GM13976 (cell line): ENCODE measurements at places on chromosomes 4 and X.
A peak's percentile ranks its signal among the peaks of the same experiment; 100 is the strongest.

DNA sequence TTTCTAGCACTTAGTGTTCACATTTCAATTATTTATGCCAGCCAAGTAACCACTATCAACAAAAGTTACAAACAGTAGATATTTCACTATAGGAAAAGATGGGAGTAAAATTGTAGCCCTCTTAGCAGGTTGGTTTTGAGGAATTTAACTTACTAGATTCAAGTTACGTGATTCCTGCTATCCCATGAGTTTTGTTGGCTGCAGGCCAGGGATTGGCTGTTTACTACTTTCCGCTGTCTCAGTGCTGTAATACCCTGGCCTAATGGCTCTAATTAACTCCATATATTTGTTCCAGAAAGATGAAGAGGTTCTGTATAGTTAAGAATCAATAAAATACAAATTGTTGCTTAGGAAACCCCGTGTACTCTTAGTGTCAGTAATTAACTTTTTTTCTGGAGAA is 55.5 kb upstream of the MAGED1 start:
- DNase-seq = no peak

- DNase-seq = no peak
These were observed 263.1 kb downstream of the PTTG2 start for GRCh38 chr4:38223306-38223705.

DNA sequence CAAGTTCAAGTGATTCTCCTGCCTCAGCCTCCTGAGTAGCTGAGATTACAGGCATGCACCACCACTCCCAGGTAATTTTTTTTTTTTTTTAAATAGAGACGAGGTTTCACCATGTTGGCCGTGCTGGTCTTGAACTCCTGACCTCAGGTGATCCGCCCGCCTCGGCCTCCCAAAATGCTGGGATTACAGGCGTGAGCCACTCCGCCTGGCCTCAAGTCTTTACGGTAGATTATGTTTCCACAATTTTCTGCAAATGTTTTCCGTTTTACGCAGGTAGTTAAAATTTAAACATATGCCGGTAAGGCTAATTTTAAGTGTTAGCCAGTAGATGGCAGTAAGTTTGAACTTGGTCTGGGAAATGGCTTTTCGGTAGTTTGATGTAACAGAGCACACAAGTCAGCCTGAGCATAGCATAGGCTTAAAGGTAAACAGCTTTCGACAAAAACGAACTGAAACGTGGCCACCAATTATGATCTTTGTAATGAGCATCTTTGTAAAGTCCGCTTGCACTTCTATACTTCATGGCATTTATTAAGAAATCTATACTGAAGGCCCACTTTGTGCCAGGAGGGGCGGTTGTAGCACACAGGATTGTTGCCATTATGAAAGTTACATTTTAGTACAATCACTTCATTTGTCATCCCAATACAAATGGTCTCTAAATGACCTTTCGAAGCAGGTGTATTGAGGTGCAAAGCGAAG is 31.1 kb downstream of the CCKAR start:
- DNase-seq = peak; percentile 66

- DNase-seq = no peak
These were observed 105.2 kb upstream of the GATB start for GRCh38 chr4:151865744-151866591.

DNA sequence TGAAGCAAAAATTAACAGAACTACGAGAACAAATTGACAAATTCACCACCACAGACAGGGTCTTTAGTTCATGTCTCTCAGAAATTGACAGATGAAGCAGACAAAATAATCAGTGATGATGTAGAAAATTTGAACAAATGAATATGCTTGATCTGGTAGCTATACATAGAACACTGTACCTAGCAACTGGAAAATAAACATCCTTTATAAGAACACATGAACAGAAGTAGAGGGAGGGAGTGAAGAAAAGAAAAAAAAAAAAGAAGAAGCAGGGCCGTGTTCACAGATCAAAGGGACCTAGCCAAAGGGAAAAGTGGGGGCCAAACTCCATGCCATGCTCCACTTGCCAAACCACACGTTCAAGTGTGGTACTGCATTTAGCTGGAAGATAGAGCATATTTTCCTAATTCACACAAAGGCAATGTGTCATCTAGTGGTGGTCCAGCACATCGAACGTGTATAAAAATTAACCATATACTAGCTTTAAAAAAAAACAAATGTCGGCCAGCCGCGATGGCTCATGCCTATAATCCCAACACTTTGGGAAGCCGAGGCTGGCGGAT is 5.6 kb upstream of the THOC2 start:
- no peak for DNase-seq

GRCh38 chrX:63784902-63785707 is at the start of gene ARHGEF9:
TSS of gene ARHGEF9 (minus strand) at chrX:63785214. CDS start at chrX:63785145, 69 bp downstream.
- peak; percentile 26 for DNase-seq

- DNase-seq = no peak
These were observed 71.1 kb upstream of the ZCCHC13 start for GRCh38 chrX:74232859-74233258.

- DNase-seq = no peak
These were observed 4.0 kb upstream of the ZFX start for GRCh38 chrX:24145303-24146186.

DNA sequence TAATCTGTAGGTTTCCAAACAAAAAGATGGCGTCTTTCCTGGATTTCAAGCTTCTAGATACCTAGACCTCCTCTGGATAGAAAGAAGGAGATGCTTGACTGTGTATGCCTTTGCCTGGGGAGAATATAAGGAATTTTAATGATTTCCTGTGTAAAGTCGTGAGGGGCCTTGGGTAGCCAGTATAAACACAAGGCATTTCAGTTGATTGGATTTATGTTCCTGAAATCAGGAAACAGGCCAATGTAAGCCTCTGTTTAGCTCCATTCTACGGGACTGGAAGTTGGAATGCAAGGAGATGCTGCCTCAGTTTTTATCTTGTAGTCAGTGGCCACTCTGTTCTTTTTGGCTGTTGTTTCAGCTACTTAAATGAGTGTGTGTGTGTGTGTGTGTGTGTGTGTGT is 137.2 kb downstream of the GUCY2F start:
- no peak for DNase-seq

DNA sequence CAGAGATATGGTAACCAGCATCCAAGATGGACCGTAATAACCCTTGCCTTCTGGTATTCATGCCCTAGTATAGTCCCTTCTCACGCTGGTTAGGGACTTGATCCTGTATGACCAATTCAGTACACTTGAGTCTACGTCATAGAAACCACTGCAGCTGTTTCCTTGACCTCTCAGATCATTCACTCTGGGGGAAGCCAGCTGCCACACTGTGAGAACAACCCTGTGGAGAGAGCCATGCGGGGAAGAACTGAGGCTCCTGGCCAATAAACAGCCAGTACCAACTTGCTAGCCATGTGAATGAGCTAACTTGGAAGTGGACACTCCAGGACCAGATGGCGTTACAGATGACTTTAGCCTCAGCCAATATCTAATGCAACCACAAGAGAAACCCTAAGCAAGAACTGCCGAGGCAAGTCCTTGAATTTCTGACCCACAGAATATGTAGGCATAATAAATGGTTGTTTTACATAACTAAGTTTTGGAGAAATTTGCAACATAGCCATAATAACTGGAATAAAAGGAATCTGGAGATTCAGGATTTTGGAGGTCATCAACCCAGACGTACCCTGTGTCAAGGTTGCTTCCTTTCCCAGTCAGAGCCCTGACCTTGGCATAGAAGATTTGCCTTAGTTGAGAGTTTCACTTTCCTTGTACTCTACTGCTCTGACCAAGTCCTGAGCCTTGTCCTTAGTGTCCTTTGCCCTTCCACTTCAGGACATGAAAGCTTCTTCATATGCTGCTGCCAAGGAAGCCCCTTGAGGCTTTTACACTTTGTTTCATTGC is 87.3 kb upstream of the ZNF81 start:
- peak; percentile 16 for DNase-seq

GRCh38 chr4:19300213-19300612 is 951.5 kb upstream of the SLIT2 start:
- DNase-seq = no peak

DNA sequence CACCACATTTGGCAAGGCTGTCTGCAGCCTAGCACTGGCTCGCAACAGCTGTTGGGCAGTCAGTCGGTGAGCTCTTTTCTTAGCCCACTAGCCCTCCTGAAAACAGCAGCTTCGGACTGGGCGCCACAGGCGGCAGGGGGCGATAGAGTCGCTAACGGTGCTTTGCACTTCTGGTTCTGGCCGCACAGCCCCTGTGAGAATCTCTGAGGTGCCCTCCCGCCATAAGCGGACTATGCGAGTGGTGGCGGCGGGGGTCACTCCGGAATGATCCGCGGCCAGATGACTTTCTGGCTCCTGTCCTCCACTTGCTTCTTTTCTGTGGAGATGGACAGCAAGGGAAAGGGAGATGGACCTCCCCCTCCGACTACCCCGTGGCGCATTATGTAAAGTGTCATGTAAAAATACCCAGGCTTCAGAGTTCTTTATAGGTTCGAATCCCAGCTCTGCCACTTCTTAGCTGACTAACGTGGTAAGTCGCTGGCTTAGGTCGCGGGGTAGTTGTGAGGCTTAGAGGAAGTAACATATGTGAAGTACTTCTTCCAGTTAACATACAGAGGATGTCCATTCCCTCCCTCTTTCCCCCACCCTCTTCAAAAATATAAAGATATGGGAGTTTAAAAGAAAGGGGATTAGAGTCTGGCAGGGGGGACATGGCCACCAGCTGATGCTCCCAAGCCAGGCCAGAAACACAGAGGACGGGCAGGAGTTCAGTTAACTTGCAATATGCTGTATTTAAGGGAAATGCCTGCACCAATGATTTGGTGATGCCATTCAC is 11.0 kb downstream of the ARHGAP36 start:
- DNase-seq = peak; percentile 49

GRCh38 chr4:170979736-170980135 is 833.5 kb upstream of the GALNTL6 start:
- no peak for DNase-seq

DNA sequence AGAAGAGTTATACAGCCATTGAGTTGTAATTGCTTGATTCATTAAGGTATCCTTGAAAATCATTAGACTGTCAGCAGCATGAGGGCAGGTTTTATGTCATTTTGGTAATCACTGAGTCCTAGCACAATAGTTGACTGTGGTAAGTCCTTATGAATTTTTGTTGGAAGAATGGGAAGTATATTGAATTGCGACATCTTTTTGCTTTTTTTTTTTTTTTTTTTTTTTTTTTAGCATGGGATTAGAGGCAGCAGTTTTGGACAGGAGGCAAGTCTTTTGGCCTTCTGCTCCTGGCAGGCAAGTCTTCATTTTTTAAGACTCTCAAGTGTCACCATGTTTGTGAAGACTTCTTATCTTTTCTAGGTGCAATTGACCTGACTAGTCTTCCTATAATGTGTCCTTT is 29.7 kb downstream of the PRRG1 start:
- no peak for DNase-seq

DNA sequence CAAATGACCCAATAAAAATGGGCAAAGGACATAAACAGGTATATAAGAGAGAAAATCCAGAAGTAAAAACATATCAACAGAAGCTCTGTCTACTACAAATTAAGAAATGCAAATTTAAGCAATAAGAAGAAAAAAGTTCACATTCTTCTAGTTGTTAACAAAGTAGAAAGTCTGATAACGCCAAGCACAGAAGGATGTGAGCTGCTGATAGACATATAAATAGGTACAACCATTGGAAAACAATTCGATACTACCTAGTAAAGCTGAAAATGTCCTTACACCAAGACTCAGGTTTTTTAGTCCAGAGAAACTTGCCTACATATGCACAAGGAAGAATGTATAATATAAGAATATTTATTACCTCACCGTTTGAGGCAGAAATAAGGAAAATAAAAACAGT is 35.8 kb upstream of the SLAIN2 start:
- no peak for DNase-seq

DNA sequence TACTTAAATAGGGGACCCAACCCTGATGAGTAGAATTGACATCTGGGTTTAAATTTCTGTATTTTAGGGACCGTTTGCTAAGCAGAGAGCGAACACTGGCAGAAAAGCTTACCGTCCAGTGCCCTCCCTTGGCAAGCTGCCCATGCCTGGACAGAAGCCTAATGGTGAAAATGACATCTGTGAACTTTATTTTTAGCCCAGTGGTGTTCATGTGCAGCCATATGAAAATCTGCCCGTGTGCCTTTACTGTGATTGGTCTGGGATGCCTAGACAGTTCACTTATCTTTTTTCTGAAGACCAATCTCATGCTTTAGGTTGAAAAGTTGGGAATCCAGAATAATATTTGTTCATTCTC is 1.1 kb downstream of the STBD1 start:
- no peak for DNase-seq

- no peak for DNase-seq
These were observed 263.2 kb upstream of the EDA2R start for GRCh38 chrX:66902081-66902480.

GRCh38 chr4:2071912-2072867 is 13.1 kb downstream of the NAT8L start:
- DNase-seq = no peak
